Naive thymus-derived CD4-positive, alpha-beta T cell (primary cell): ENCODE measurements at places on chromosomes 7 and 10.

GRCh38 chr7:111259991-111260390 lies 169.1 kb downstream of the LRRN3 start:
- no peak for DNase-seq

DNA sequence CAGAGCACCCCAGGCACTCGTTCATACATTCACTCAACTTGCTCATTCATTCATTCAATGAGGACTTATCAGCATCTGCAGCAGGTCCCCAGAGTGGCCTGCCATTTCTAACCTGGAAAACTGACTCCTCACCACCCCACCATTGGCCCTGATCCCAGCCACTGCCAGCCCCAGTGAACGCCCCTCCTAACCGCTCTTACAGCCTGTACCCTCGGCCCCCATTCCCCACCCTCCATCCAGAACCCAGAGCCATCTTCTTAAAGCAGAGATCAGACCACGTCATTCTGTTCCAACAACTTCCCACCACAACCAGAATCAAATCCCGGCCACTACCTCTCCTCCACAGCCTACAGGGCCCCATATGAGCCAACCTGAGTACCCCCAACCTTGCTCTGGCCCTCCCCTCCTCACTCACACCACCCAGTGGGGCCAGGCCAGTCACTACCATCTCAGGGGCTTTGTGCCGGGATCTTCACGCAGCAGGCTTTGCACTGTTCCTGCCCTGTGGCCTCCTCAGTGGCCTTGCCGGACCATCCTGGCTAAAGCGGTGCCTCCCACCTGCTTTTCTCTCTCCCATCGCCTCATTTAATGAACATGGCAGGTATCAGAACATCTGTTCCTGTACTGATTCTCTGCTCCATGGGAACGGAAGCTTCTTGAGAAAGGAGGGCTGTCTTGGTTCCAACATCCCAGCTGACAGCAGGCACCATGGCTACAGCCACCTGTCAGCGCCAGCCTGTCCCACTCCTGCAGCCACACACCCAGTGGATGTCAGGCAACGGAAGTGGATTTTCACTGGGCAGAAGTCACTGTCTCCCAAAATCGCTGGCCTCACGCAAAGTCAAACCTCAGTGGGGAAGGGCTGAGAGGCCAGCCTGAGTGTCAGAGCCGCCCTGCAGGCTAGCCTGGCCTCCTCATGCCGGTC lies 45.4 kb downstream of the FAM53B start:
- no peak for DNase-seq

DNA sequence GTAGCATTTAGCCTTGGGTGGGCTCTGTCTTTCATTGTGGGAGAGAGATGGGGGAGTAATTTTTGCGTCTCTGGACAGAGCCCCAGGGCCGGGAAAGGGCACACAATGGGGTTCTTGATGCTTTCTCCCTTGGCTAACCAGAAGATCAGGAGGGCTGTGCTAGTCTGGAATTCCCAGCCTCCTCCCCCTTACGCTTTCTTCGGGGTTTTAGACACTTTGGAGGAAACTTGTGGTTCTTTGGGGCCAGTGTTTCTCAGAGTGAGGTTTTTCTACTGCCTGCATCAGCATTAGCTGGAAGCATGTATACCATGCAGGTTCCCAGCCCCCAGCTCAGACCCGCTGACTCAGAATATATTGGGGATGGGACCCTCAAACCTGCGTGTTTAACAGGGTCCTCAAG lies 7.0 kb downstream of the NEURL1 start:
- no peak for DNase-seq

GRCh38 chr7:111083413-111083812 lies 7.5 kb upstream of the LRRN3 start:
- peak; percentile 84 for DNase-seq

DNA sequence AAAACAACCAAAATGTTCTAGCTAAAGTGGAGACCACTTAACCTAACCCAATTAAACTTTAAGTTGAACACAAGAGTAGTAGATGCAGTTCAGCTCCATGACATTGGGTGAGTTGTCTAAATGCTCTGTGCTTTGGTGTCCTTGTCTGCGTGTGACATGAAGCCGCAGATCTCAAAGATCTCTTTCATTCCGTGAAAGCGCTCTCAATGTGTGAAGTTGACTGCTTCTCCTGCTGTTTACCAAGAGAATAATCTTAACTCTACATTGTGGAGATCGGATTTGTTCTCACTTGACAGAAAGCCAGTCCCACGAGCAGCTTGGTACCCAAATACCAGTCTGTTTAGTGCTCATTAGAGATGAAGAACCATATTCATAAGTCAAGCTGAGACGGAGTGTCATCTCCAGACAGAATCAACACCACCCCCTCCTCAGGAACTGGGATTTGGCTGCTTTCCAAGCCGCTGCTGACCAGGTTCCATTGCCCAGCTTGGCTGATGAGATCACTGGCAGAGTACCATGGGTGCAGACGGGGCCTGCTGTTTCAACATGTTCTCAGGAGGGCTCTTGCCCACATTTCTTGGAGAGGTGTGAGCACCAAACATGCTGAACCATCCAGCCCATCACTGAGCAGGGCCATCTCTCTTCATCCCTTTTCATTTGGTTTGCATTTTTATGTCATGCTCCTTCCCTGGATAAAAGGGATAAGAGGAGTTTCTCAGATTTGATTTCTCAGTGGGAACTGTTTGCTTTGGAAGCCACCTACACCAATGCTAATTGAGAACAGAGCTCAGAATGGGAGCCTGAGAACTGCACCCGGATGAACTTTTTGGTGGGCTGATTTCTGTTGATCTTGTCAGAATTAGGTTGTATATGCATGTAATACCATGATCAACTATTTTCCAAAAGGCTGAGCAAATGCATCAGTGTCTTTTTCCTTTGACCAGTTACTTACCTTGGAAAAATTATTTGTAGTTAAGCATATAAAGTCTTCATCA lies 95.8 kb upstream of the AGBL3 start:
- no peak for DNase-seq

GRCh38 chr7:138435231-138435919 lies 24.7 kb upstream of the TRIM24 start:
- DNase-seq = no peak

DNA sequence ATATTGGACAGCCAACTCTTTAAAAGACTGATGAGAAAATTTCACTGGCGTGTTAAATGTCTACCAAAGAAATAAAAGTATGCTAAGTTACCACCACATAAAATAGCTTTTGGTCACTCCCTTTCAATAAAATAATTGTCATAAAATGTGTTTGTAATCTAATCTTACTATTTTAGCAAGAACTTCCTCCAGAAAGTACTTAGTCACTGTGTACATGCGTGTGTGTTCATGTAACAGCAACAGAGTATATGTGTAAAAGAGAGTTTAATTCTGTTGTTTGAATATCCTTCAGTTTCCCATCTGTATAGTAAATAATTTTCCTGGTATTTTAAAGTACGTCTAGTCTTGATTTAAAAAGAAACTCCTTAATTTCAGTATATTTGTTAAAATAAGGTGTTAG lies 35.0 kb upstream of the WASL start:
- no peak for DNase-seq

GRCh38 chr10:15348579-15348978 lies 22.5 kb downstream of the FAM171A1 start:
- DNase-seq = no peak

- no peak for DNase-seq
These were observed 192.6 kb downstream of the KLF6 start for GRCh38 chr10:3592424-3592823.

- no peak for DNase-seq
These were observed 22.0 kb downstream of the CSGALNACT2 start for GRCh38 chr10:43160046-43160920.

GRCh38 chr10:96017191-96017687 lies 26.1 kb upstream of the CCNJ start:
- DNase-seq = peak; percentile 57

- no peak for DNase-seq
These were observed 21.0 kb downstream of the PWWP2B start for GRCh38 chr10:132417957-132418441.

GRCh38 chr7:52017802-52018679 lies 701.4 kb upstream of the COBL start:
- DNase-seq = no peak

- no peak for DNase-seq
These were observed 51.1 kb upstream of the UBE3C start for GRCh38 chr7:157087646-157088045.

DNA sequence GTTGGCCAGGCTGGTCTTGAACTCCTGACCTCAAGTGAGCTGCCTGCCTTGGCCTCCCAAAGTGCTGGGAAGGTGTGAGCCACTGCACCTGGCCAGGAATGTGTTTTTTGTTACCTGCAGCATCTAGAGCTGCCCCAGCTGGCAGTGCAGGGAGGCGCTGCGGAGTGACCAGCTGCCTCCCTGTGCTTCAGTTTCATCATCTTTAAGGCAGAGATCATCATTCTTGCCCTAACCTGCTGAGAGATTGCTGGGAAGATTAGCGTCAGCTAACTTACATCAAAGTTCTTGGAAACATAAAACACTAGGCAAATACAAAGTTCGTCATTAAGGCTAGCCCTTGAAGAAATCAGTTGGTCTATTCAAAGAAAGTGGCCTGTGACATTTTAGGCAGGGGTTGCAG lies 2.3 kb downstream of the ZNF282 start:
- no peak for DNase-seq

GRCh38 chr10:109919220-109919619 lies 4.1 kb downstream of the XPNPEP1 start:
- no peak for DNase-seq

DNA sequence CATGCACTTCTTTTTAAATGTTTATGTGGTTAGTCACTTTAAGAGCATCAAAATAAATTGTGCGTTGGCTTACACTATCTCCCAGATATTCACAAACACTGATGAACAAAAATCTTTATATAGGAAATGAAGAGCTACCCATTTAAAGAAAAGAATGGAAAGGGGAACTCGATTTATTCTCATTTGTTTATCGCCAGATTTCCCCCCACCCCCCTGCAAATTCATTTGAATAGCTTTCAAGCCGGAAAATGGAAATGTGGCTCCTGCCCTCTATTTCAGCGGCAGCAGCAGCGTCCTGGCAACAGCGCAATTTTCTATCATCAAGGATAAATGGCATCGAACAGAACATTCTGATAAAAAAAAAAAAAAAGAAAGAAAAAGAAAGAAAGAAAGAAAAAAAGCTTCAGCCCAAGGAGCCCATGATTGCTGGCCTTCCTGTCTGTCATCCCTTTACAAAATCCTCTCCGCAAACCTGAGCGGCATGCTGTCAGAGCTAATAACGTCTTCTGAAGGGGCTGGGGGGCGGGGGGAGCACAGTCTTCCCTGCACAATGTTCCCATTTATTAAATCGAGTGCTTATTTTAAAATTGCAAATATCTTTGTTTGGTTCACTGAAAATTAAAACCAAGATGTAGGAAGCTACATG lies 13.7 kb upstream of the DLX6 start:
- no peak for DNase-seq

DNA sequence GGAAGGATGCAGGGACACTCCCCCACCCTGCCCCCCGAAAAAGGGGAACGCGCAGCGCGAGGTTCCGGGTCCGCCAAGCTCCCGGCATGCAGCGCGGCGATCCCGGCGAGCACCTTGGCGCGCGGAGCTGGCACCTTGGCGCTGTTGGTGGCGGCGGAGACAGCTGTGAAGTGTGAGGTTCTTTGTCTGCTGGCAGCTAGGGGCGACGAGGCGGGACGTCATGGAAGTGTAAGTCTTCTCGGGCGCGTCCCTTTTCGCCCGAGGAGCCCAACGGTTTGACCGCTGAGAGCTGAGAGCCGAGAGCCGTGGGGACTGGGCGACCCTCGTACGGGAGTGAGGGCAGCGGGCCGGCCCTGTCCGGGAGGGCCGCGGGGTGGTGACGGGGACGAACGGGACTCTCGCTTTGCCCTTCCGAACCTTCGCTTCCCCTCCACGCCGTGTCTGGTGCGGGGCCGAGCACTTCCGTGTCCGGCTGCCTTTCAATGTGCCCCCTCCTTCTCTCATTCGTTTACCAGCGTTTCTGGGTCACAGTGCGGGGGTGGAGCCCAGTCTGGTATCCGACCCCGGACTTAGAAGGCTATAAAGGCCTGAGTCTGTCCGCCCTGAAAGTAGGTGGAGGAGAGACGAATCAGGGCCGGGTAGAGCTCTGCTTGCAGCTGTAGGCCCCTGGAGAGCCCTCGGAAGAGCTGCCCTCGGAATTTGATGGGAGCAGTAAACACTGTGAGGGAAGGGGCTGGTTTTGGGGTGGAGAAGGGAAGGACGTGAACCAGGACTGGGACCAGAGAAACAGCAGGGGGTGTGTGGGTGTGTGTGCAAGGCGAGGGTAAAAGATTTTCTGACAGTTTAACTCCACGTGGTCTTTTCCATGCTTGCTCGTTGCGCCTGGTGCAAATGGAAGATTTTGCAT lies at the start of gene CRCP:
CRCP (plus strand) TSS at position 105 of the 907 bp plus-strand sequence; CDS start at position 221, 116 bp downstream.
- DNase-seq = peak; percentile 83

DNA sequence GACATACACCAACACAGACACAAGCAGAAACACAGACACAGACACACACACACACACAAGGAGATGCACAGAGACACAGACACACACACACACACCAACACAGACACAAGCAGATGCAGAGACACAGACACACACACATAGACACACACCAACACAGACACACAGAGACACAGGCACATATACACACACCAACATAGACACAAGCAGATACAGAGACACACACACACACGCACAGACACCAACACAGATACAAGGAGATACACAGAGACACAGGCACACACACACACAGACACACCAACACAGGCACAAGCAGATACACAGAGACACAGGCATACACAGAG lies 347.2 kb upstream of the KLF6 start:
- no peak for DNase-seq

GRCh38 chr7:129008645-129009414 lies 46.1 kb downstream of the TNPO3 start:
- no peak for DNase-seq

DNA sequence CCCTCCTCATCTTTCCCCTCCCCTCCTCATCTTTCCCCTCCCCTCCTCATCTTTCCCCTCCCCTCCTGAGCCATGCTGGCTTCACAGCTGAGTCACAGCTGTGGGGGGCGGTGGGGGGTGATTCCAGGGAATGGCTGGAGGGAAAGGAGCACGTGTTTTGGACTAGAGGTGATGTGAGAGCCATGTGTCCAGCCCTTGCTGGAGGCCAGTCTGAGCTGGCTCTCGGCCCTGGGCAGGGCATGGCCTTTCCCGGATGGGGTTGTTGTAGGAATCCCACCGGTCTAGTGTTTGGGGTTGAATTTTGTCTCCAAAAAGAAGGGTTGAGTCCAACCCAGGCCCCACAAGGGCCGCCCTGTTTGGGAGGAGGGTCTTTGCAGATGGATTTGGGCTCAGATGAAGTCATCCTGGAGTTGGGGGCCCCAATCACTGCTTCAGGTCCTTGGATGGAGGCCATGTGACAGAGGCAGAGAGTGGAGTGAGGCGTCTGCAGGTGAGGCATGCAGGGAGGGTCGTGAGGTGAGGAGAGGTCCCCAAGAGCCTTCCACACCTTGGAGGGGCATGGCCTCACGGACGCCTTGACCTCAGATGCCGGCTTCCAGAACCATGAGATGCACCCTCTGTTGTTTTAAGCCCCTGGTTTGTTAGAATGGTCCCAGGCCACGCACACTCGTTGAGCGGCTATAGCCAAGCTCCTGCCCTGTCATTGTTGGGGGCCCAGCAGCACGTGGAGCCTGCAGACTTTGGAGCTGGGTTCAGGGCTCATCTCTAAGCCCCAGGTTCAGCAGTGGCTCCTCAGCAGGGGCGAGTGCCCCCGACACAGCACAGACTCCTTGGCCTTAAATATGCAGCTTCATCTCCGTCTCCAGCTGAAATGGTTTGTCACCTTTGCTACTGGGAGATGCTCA lies 101.6 kb downstream of the DNAJB6 start:
- no peak for DNase-seq
